MM.1S (cell line): ENCODE measurements at places on chromosomes 1 and 21.

DNA sequence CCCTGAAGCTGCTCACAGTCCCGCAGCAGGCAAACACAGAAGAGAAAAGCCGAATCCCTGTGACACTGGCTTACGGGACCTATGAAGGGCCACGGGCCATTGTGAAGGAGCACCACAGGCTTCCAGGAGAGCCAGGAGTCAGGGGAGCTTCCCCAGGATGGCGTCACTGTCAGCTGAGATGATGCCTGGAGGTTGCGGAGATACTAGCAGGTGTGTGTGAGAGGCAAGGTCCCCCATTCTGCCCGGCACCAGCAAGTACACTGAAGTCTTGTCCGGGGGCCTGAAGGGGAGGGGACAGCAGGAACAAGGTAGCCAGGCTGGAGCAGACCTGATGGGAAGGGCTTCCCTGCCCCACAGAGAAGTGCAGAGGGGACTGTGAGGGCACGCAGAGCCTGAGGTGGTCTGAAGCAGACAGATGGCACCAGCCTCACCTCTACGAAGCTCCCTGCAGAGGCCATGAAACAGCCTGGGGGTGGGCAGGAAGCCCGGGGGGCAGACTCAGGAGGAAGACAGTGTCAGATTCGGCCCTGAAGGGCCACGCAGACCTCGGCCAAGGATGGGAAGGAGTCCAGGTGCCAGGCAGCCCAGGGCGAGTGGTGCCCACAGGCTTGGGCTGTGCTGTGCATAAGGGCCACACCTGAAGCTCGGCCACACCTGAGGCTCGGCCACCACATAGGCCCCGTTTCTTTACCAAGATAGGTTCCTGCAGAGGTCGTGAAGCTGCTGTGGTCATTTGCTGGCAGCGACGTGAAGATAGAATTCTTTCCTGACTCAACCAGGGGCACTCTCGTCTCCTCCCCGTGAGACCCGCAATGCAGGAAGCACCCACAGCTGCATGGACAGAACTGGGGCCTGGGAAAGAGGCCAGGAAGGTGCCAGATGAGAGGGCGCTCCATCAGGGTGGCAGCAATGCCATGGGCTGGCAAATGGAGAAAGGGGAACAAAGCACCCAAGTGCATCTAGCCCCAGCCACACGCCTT, 10.1 kb downstream of the TCP10L start:
- no peak overlapping the region for H3K4me3 ChIP-seq
- H3K27me3 ChIP-seq: no peaks in the 10 kb centered on the region
- no peak overlapping the region for H3K27ac ChIP-seq

GRCh38 chr1:160789702-160790611, 6.0 kb upstream of the LY9 start:
- H3K4me1 ChIP-seq: peaks cover 10% of the 10 kb centered on the region
- no peak for DNase-seq
- H3K27ac ChIP-seq: no peak overlapping the region
- no peak overlapping the region for H3K4me3 ChIP-seq

DNA sequence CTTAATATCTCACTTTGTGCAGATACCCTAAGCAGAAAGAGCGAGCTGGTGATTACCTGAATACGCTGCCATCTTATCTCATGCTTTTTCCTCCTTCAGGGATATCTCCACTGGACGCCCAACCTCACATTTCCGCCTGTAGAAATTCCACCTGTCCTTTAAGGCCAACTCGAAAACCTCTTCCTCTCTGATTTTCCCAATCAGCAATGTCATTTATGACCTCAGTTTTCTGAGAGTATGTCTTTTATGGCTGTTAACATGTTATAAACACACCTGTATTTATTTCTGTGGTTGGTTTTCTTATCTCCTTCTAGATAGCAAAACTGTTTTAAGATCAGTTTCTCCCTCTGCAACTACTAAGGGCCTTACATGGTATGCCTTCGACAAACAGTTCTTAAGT, 41.1 kb downstream of the CD34 start:
- no peaks in the 10 kb centered on the region for H3K36me3 ChIP-seq
- DNase-seq: no peak
- peaks cover 33% of the 10 kb centered on the region for H3K4me1 ChIP-seq

DNA sequence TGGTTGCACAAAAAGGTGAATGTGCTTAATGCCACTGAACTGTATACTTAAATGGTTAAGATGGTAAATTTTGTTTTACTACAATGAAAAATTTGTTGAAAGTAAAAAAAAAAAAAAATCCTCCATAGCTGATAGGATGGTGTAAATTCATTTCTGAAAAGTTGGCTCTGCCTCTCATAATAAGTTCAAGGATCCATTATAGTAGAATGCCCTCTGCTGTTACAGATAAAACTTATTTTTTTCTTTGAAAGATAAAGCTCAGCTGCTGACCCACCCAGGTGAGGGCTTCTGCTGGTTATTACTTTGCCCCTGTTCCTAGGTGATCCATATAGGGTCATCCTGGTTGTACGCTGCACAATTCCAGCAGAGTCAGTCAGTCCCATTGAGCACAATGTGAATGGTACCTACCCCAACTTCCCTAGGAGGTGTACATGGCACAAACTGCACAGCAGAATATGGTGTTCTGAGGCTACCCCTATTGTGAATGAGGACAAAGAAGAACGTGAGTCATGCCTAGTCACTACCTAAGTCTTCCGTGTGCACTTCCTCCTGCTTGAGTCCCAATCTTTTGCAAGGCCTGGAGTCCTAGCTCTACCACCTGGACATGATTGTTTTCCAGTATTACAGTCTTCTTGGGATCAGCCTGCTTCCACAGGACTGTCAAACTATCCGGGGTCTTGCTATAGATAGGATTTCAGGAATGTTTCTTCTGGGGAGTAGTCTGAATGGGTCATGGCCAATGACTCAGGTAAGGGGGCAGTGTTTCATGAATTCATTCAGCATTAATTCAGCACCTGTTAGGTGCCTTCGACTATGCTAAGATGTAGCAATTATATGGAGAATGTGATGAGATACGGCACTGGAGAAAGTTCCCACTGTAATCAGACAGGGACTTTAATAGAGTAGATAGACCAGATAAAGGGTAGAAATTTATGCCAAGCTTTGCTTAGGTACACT, 20.8 kb upstream of the CD5L start:
- H3K27me3 ChIP-seq: no peaks in the 10 kb centered on the region
- DNase-seq: peak; percentile 38
- H3K27ac ChIP-seq: no peak overlapping the region
- no peaks in the 10 kb centered on the region for H3K36me3 ChIP-seq
- H3K4me3 ChIP-seq: no peak overlapping the region
- H3K4me1 ChIP-seq: no peaks in the 10 kb centered on the region

- H3K27me3 ChIP-seq: no peaks in the 10 kb centered on the region
- DNase-seq: peak; percentile 90
- H3K36me3 ChIP-seq: no peaks in the 10 kb centered on the region
- H3K4me3 ChIP-seq: peak overlapping the region; percentile 62
- H3K27ac ChIP-seq: peak overlapping the region; percentile 77
Measured at GRCh38 chr1:241531195-241532161, 700 bp upstream of the KMO start.

DNA sequence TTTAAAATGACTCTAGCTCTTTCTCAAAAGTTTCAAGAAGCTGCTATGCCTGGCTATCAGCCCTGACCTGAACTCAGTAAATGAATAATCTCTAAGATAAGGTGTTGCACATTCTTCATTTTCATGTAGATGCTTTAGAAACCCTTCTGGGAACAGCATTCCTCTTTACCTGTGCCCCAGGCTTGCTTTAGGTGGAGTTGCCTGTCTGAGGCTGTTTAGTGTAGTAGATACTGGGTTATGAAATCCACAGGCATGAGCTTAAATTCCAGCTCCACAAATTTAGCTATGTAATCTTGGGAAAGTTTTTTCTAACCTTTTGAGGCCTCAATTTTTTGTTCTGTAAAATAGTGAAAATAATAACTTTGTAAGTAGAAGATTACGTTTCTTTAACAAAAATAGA, 41.6 kb downstream of the ATP6V1G3 start:
- DNase-seq: no peak
- no peaks in the 10 kb centered on the region for H3K4me1 ChIP-seq
- H3K36me3 ChIP-seq: no peaks in the 10 kb centered on the region
- no peak overlapping the region for H3K4me3 ChIP-seq

GRCh38 chr21:33682992-33683627, 40.8 kb downstream of the ITSN1 start:
- peaks cover 30% of the 10 kb centered on the region for H3K4me1 ChIP-seq
- H3K27ac ChIP-seq: no peak overlapping the region
- no peaks in the 10 kb centered on the region for H3K27me3 ChIP-seq
- H3K4me3 ChIP-seq: no peak overlapping the region

- H3K4me1 ChIP-seq: no peaks in the 10 kb centered on the region
- no peak overlapping the region for H3K4me3 ChIP-seq
- H3K36me3 ChIP-seq: no peaks in the 10 kb centered on the region
- no peaks in the 10 kb centered on the region for H3K27me3 ChIP-seq
- no peak for DNase-seq
Measured at GRCh38 chr1:55654750-55655149, 439.6 kb upstream of the USP24 start.

DNA sequence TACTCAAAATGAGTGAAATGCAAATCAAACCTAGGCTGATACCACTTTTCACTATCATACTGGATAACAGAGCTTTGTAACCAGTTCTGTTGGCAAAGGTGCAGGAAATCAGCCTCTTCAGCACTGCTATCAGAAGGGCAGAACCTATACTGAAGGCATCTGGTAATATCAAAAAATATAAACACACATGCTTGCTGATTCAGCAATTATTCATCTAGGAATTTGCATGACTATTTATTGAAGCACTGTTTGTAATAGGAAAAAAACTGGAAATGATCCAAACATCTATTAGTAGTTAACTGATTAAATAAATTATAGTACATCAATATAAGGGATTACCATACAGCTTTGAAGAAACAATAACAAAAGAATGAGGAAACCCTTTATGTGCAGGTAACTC, 21.4 kb downstream of the ARHGAP29 start:
- no peak for DNase-seq
- no peaks in the 10 kb centered on the region for H3K36me3 ChIP-seq
- H3K27me3 ChIP-seq: no peaks in the 10 kb centered on the region
- no peak overlapping the region for H3K27ac ChIP-seq

DNA sequence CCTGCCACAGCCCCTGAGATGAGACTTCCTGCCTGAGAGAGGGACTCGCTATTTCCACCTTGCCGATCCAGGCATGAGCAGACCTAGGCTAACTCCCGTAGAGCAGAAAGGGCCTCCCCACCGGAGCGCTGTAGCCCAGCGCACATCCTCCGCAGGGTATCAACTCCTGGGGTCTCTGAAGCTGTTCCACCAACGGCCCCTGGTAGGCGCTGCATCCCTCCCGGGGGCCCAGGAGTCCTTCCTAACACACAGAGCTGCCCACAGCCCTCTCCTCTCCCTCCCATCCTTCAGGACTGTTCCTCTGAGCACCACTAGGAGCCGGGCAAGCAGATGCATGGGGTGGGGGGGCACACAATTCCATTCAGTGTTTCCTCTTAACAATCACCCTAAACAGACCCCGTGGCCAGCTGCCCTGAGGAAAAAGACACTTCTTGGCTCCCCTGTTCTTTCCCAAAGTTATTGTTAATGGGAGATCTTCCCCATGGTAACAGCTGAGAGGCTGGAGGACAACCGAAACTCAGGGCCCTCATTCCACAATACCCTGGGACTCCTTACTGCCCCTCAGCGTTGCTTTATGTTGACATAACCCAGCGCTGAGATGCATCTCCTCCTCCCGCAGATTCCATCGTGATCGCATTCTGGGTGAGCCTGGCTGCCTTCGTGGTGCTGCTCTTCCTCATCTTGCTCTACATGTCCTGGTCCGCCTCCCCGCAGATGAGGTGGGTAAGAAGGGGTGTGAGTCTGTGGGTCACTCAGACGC, 7.5 kb downstream of the MRAP start:
- no peaks in the 10 kb centered on the region for H3K4me1 ChIP-seq
- no peak overlapping the region for H3K27ac ChIP-seq
- no peaks in the 10 kb centered on the region for H3K36me3 ChIP-seq

DNA sequence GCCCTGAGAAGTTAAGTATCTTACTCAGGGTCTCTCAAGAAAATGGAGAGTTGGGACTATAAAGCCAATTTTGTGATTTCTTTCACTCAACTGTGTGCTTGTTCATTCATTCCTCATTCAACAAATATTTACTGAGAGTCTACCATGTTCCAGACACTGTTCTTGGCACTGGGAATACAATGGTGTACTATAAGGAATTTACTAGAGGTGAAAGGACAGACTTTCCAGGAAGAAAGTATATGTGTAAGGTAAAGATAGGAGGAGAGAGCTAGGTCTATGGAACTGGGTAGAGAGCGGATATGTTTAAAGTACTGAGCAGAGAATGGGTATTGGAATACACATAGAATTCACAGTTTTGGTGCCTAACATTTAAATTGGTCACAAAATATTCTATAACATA, 42.3 kb downstream of the ZNHIT6 start:
- H3K4me1 ChIP-seq: no peaks in the 10 kb centered on the region
- H3K36me3 ChIP-seq: peaks cover 4% of the 10 kb centered on the region; the same call in 1 of the 2 replicates
- DNase-seq: no peak
- H3K27ac ChIP-seq: no peak overlapping the region
- no peak overlapping the region for H3K4me3 ChIP-seq

DNA sequence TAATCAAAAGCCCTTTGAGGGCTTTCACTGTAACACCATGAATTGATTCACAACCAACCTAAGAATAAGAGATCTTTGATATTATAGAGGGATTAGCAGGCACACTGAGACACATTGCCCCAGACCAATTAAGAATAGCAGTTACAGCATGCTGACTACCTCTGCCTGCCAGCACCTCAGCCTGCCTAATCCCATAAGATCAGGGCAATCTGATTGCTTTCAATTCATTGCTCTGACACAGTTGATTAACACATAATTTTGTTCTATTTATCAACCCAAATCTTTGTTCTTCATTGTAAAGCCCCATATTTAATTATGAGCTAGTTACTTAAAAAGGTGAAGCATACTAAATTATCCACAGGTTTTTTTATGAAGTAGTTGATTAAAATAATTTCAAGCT, 548.8 kb upstream of the ZP4 start:
- no peaks in the 10 kb centered on the region for H3K4me1 ChIP-seq
- no peaks in the 10 kb centered on the region for H3K27me3 ChIP-seq
- H3K36me3 ChIP-seq: no peaks in the 10 kb centered on the region

GRCh38 chr1:223700942-223701637, 11.2 kb upstream of the CAPN2 start:
- H3K27ac ChIP-seq: no peak overlapping the region
- H3K27me3 ChIP-seq: no peaks in the 10 kb centered on the region
- no peak for DNase-seq
- H3K4me3 ChIP-seq: no peak overlapping the region
- H3K36me3 ChIP-seq: no peaks in the 10 kb centered on the region

GRCh38 chr1:151574575-151575529, 34.7 kb downstream of the TUFT1 start:
- peaks cover 14% of the 10 kb centered on the region for H3K4me1 ChIP-seq
- H3K36me3 ChIP-seq: no peaks in the 10 kb centered on the region
- DNase-seq: no peak
- H3K27me3 ChIP-seq: no peaks in the 10 kb centered on the region

GRCh38 chr1:59039551-59039950, 255.7 kb upstream of the JUN start:
- H3K4me1 ChIP-seq: no peaks in the 10 kb centered on the region
- no peak for DNase-seq
- no peak overlapping the region for H3K27ac ChIP-seq
- no peaks in the 10 kb centered on the region for H3K36me3 ChIP-seq

GRCh38 chr1:47209725-47210325, 20.0 kb upstream of the PDZK1IP1 start:
- H3K36me3 ChIP-seq: no peaks in the 10 kb centered on the region
- no peaks in the 10 kb centered on the region for H3K4me1 ChIP-seq
- H3K27me3 ChIP-seq: no peaks in the 10 kb centered on the region
- H3K27ac ChIP-seq: no peak overlapping the region
- DNase-seq: no peak
- H3K4me3 ChIP-seq: no peak overlapping the region

GRCh38 chr21:39180429-39181019, 2.7 kb downstream of the PSMG1 start:
- H3K27me3 ChIP-seq: no peaks in the 10 kb centered on the region
- no peak overlapping the region for H3K4me3 ChIP-seq
- peak; percentile 40 for DNase-seq
- no peak overlapping the region for H3K27ac ChIP-seq
- peaks cover 19% of the 10 kb centered on the region for H3K4me1 ChIP-seq
